ENCODE measurements at places on chromosomes 6 and 20.

DNA sequence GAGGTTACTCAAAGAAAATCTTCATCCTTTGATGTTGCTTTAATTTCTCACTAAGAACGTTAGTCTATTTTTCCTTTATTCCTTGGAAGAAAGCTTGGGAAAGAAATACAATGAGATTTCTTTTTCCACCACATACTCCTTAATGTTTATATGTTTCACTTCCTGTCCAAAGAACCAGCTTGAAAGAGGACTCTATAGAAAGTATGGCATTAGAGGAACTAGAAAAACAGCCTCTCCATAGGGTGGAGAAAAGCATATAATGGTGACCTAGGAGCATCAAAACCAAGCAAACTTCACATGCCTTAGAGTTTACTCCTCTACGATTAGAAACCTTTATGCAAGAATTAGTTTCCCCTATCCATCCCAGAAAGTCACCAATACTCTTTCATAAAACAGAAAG, 131.1 kb downstream of the OPRM1 start:
- DNase-seq: no peak

DNA sequence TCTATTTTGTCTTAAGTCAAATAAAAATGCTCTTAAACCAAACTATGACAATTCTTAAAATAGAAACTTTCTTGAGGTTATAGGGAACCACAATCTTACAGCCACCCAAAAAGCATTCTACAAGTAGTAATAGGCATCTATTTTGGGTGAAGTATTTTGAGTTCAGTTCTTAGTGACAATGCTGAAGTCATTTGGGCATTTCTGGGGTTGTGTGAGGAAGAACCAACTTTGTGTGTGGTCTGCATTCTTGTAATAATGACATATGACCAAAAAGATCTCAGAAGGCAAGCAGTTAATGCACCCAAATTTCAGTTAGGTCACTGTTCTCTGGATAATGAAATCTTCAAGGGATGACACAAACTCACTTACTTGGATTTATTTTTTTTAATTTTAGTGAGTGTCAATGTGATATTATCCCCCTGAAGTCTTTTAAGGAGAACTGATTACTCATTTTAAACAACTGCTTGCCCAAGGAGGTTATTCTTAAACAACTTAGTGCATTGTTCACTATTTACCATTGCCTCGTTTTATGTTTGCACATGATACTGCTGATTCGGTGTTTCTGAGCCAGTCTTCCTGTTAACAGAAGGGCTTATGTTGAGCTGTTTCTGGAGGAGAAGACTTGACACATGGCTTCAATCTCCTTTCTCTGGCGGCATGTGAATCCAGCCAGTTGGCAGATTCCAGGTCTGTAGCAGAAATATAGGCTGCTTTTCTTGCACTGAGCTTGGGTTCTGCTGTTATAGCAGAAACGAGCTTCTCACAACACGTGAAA, 618.9 kb downstream of the BCKDHB start:
- DNase-seq: no peak

DNA sequence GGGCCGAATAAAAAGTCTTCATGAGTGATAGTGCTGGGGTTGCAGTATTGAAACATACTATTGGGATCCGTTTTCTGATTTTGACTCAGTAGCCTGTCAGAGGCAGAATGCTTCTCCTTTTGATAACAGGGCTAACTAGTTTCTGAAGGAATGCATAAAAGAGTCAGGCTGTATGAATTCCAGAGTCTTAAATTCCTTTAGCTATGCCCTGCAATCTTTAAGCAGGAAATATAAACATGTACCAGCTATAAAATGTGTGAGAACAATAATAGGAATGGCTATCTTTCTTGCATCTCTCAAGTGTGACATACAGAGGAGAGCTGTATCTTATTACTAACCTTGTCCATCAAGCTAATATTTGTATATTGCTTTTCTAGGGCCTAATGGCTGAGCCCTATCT, 917.1 kb downstream of the KIF16B start:
- DNase-seq: no peak

DNA sequence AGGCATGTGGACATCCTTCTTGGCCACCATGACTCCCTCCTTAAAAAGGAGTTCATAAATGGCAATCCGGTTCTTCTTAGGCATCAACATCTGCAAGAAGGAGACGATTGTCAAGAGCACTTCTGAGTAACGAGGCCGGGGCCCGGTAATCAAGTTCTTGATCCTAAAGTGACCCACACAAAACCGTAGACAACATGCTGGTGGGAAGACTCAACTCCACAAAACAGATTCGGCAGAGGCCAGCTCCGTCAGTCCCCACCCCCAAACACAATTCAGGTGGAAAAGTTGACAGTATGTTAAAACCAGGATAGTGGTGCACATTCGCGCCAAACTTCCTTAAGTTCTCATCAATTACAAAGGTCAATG, 754 bp downstream of the RPS10 start:
- DNase-seq: no peak

DNA sequence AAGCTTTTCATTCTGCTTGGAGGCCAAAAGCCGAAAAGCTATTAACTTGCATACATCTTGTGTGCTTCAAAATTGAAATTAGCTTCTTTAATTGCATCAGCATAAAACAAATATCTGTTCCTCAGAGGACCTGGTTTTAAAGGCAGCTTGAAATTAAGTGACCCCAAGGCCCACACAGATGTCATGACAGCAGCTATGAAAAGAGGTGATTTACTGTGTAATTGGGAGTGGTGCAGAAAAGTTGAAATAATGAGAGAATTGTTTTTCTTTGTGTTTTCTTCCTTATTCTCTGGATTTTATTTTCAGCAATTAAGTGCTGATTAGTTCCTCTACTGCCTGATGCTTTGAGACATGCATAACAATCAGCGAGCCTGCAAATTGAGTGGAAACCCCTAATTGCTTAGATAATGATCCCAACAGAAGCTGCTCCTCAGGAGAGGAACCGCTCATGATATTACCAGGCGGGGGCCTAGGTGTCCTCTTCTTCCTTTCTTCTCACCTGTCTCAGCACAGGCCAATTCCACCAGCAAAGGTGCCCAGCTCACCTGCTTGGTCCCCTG, 34.1 kb upstream of the GGTLC1 start:
- no peak for DNase-seq

DNA sequence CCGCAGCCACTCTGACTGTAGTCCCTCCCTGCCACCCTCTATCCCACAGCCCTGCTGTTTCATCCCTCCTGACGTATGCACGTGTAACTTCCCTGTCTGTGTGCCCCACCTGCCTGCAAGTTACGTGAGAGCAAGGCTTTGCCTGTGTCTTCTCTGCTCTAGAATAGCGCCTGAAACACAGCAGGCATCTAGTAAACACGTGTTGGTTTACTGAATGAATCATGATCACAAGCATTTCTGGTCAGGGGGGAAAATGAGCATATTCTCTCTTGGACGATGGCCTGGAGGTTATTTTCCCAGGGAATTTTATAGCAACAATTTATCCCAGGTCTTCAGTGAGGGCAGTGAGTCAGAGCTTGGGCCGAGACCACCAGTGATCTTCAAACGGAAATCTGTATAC, 38.3 kb downstream of the PSMG4 start:
- no peak for DNase-seq

DNA sequence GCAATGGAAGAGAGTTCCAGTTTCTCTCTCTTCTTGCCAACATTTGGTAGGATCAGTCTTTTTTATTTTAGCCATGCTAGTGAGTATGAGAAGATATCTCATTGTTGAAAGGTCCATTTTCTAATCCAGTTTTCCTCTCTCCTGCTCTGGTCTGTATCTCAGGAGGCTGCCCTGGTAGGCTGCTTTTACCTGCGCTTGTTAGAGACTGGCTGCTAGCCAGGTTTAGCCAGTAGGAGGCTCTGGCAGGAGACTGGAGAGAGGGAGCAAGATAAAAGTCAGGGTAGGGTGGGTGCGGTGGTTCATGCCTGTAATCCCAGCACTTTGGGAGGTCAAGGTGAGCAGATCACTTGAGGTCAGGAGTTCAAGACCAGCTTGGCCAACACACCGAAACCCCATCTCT, 68.6 kb upstream of the FOXP4 start:
- DNase-seq: no peak

- DNase-seq: no peak
Observed at GRCh38 chr6:167426651-167427050, 101.8 kb downstream of the TTLL2 start.

- DNase-seq: no peak
Observed at GRCh38 chr6:37357288-37357687, 3.5 kb downstream of the RNF8 start.

DNA sequence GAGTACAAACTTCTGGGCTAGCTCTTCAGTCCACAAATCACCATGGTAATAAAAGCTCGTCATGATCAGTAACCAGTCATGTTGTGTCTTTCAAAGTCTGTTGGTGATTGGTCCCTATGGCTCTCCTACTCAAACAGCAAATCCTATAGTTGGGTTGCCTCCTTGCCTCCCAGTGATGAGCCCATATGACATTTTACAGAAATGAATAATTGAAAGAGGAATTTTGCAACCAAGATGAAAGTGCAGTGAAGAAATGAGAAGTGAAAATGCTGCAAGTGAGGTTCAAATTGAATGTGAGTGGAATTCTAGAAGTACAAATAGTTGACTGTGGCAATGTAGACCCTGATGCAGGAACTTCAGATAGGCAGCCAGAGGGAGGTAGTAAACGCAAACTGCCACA, 5.1 kb upstream of the SIRPD start:
- no peak for DNase-seq

DNA sequence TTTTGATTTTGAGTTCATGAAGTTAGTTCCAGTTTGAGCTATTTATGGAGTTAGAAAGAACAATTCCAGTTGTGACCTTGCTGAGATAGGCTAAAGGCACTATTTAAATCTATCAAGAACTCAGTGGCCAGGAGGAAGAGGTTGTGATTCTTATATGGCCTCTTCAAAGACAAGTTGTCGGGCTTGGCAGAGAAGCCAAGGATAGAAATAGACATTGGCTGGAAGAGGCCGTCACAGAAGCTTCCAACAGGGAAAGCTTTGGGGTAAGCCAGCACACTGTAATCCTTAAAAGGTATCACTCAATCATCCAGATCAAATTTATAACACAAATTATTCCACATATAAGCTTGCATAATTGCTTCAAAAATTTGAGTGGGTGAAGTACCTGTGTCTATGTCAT, 286.1 kb downstream of the SYNE1 start:
- DNase-seq: no peak

DNA sequence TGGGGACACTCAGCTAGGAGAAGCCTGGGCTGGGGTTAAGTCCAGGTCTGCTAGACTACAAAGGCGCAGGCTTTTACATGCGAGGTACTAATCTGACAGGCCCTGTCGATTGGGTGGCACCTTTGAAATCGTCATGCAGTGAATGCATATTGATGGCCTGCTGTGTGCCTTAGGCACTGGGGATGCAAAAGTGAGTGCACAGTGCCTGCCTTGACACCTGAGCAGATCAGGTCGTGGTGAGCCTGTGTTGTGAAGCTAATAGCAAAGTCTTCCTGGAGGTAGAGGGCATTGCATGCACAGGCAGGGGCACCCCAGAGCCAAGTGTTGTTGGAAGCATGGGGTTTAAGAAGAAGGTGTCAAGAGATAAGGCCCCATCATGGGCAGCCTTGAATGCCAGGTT, 16.9 kb downstream of the LRRC1 start:
- DNase-seq: no peak

GRCh38 chr6:159640722-159641482, 52.1 kb downstream of the SOD2 start:
- DNase-seq: no peak

GRCh38 chr6:24924580-24925356, 11.0 kb downstream of the RIPOR2 start:
- DNase-seq: no peak

- no peak for DNase-seq
Observed at GRCh38 chr6:82086944-82087343, 160.6 kb downstream of the IBTK start.

DNA sequence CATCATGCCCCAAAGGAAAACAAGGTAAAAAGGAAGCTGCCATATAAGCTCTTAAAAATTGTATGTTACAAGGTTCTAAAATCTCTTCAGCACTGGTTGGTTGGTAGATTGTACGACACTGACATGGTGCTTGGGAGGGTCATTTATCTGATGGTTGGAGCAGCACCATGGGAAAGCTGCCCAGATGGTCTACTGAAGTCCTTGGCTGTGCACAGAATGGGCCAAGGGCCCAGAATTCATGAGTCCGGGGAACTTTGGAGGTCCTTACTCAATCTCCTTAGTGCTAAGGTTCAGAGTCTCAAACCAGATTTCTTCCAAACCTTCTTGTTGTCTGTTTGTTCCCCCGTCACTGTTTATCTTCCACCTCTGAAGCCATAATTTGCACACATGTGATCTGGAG, 314.4 kb downstream of the ESR1 start:
- no peak for DNase-seq

- no peak for DNase-seq
Observed at GRCh38 chr6:53159558-53159957, 10.9 kb upstream of the GCM1 start.

GRCh38 chr20:7650086-7650879, 290.0 kb downstream of the HAO1 start:
- no peak for DNase-seq

DNA sequence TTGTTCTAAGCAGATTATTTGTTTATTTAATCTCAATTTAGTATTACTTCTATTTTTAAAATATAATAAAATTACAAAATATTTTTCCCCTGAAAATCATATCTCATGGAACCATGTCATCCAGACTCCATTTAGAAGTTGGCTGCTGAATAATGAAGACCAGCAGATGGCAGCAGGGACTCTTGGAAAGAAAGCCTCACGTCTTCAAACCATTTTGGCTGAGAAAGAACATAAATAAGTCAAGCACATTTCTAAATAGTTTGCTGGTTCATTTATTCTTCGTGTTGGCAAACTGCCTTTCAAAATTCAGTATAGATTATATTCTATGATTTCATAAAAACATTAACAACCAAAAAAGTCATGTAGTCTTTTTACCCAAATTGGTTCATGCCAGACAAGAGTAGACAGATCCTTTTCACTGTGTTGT, 71.7 kb downstream of the RCAN2 start:
- no peak for DNase-seq

GRCh38 chr20:23663180-23663579, 25.4 kb upstream of the CST3 start:
- no peak for DNase-seq

DNA sequence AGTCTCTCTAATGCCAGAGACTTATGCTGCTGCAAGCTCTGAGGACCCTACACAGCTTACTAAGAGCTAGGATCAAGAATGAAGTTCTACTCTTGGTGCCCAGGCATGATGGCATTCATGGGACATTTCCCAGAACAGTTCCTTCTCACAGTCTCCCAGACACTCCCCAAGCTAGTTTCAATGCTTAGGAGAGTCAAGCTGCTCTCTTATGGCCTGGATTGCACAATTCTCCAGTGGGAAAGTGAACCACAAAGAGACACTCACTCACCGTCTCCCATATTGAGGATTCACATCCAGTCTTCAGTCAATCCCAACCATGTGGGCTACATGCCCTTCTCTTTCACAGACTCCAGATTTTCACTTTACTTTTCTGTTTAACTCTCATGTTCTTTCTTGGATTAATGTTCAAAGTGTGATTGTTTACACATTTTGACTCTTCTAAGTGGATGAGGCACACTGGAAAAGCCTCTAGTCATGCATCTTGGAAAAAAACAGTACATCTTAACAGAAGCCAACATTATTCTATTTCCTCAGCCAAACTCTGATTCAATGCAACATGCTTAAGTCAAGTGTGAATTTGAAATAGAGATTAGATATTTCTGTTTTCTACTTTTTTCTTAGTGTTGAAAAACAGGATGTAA, 447.8 kb upstream of the BTBD3 start:
- no peak for DNase-seq

Data from activated B cell treated with CpG ODN at 0.5 μM for 24 hours (primary cell).